Naive B cell (primary cell): ENCODE measurements at places on chromosomes 11 and 22.
A peak's percentile ranks its signal among the peaks of the same experiment; 100 is the strongest.

- no peak for DNase-seq
- H3K4me1 ChIP-seq: no peaks in the 10 kb centered on the region
- no peak overlapping the region for H3K27ac ChIP-seq
- no peak overlapping the region for H3K4me3 ChIP-seq
Measured at GRCh38 chr22:26134654-26135330, 34.5 kb upstream of the SEZ6L start.

GRCh38 chr22:38298312-38299005, 18.8 kb downstream of the CSNK1E start:
- no peaks in the 10 kb centered on the region for H3K27me3 ChIP-seq
- H3K4me3 ChIP-seq: no peak overlapping the region
- peaks cover 12% of the 10 kb centered on the region for H3K36me3 ChIP-seq
- H3K4me1 ChIP-seq: no peaks in the 10 kb centered on the region
- peak; percentile 36 for DNase-seq
- no peak overlapping the region for H3K27ac ChIP-seq

DNA sequence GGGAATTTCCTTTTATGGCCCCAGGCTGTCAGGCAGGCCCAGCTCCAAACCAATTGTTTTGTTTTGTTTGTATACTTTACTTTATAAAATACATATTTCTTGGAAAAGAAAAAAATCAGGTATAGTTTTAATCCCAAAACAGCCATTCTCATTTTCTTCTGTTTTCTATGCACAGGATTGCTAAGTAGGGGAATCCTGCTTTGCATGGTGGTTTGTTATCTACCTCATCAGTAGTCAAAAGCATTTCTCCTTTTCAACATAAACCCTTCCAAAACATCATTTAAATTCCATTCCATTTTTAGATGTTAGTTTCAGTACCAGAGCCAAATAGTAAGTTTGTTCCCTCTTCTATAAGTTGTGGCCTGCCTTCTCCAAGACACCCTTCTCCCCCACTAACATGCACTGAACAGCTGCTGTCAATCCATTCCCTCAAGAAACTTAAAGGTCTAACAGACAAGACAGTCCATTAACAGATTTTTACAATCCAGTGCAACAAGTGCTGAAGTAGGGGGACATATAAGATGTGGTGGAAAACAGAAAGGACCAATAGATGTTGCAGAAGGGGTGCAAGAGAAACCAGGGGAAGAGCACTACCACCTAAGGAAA, 3.7 kb downstream of the ILK start:
- no peak overlapping the region for H3K27ac ChIP-seq
- no peaks in the 10 kb centered on the region for H3K27me3 ChIP-seq
- peaks cover 9% of the 10 kb centered on the region for H3K36me3 ChIP-seq
- H3K4me3 ChIP-seq: peak overlapping the region; percentile 34

DNA sequence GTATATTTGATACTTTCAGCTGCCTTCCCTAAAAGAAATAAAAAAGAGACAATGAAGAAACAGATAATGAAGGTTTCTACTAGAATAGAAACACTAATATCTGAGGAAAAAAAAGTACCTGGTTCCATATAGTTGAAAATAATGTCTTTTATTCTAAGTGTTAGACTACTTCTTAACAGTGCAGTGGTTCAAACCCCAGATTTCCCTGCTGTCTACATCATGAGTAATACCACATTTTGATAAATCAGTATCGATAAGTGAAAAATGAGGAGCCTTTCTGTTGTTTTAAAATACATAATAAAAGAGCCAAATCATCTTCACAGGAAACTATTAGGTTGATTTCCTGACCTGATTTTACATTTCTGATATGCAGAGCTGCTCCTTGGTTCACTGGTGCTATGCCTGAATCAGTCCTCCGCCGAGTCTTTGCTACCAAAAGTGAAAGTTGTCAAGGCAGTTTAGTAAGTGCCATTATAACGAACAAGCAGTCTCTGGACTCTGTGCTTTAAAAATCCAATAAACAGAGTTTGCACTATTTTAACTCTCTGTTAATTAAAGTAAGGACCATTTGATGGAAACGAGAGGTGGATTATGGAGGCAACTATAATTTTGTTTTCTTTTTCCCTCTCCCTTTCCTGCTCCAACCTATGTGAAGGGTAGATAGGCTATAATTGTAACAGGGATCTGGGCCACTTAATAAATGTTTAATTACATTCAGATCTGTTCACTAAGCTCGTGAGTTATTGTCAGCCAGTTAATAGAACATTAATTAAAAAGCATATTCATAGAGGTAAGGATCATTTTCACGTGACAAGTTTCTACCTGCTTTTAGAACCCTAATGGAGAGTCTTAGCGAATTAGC, 724.5 kb upstream of the RAG2 start:
- DNase-seq: no peak
- H3K4me1 ChIP-seq: no peaks in the 10 kb centered on the region
- no peak overlapping the region for H3K27ac ChIP-seq
- no peak overlapping the region for H3K4me3 ChIP-seq

DNA sequence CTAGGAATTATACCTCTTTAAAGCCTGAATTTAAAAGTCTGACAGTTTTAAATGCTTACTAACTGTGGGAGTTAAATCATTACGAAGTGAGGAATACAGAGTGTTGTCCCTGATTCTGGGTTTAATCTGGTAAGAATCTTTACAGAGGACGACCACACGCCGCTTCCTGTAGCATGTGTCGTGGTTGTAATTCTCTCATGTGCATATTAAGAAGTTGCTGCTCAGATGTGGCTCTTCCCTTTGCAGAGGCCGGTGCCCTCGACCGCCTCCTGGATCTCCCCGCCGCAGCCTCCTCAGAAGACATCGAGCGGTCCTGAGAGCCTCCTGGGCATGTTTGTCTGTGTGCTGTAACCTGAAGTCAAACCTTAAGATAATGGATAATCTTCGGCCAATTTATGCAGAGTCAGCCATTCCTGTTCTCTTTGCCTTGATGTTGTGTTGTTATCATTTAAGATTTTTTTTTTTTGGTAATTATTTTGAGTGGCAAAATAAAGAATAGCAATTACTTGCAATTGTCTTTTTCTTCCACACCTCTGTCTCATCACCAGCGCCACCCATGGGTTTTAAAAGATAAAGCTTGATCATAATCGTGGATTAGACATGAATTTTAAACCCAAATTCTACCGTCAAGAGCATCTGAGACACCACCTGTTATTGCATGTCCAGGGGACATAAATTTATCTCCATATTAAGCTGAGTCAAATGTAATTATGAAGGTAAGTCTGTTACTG, 6.5 kb downstream of the GAL start:
- no peak for DNase-seq
- peaks cover under 1% of the 10 kb centered on the region for H3K4me1 ChIP-seq
- peaks cover 87% of the 10 kb centered on the region for H3K27me3 ChIP-seq
- no peak overlapping the region for H3K4me3 ChIP-seq
- H3K36me3 ChIP-seq: peaks cover 8% of the 10 kb centered on the region
- H3K27ac ChIP-seq: no peak overlapping the region

DNA sequence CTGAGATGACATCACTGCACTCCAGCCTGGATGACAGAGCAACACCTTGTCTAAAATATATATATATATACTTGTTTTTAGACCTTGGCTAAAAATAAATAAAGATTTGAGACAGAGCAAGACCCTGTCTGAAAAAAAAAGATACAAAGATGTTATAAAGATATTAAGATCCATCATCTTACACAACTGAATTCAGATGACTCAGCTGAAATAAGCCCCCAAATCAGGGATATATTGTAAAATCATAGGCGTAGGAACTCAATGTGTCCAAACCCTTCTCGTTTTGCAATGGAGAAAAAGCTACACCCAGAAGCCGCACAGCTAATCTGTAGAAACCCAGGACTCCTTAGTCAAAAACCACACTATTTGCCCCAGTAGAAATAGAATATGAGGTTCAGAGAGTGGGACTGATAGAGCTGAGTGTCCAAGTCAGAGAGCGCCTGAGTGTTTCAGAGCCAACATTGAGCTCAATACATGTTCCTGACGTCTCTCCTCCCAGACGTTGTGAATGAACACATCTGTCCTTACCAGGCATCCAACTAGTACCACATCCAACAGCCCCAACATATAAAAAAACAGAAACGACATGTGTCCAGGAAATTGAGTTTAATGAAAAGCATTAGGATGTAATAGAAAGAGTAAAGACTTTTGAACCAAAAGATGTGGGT, 207.9 kb upstream of the BLID start:
- no peaks in the 10 kb centered on the region for H3K36me3 ChIP-seq
- peaks cover 6% of the 10 kb centered on the region for H3K27me3 ChIP-seq
- H3K4me3 ChIP-seq: no peak overlapping the region
- DNase-seq: no peak
- H3K4me1 ChIP-seq: no peaks in the 10 kb centered on the region

GRCh38 chr11:121487191-121487590, 34.4 kb upstream of the SORL1-AS1 start:
- peak overlapping the region; percentile 36 for H3K27ac ChIP-seq
- peaks cover 72% of the 10 kb centered on the region for H3K4me1 ChIP-seq
- H3K4me3 ChIP-seq: no peak overlapping the region

GRCh38 chr11:60781286-60781980, 3.7 kb upstream of the MS4A10 start:
- no peaks in the 10 kb centered on the region for H3K36me3 ChIP-seq
- H3K4me1 ChIP-seq: no peaks in the 10 kb centered on the region
- H3K27me3 ChIP-seq: no peaks in the 10 kb centered on the region
- no peak for DNase-seq

GRCh38 chr22:37431801-37432707, 4.8 kb upstream of the ELFN2 start:
- peaks cover 52% of the 10 kb centered on the region for H3K27me3 ChIP-seq
- peaks cover 17% of the 10 kb centered on the region for H3K4me1 ChIP-seq
- no peak overlapping the region for H3K27ac ChIP-seq
- H3K4me3 ChIP-seq: no peak overlapping the region
- peaks cover 5% of the 10 kb centered on the region for H3K36me3 ChIP-seq

DNA sequence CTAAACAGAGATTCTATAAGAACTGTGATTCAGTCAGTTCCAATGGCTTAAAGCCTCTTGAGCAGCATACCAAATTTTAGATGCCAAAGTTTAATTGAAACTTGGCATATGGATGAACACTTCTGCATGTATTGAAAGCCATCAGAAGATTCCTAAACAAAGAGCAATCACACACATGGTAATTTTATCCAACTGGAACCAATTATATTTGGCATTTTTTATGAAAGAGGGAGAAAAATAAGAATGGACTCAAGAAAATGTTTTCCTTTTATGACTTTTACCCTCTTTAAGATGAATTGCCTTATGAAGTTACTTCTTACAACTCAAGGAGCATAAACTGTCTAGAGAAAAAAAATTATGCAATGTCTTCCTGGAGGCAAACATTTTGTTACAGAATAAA, 7.4 kb downstream of the TRPC6 start:
- H3K4me3 ChIP-seq: no peak overlapping the region
- H3K36me3 ChIP-seq: peaks cover 6% of the 10 kb centered on the region
- no peak for DNase-seq
- peaks cover 5% of the 10 kb centered on the region for H3K27me3 ChIP-seq

DNA sequence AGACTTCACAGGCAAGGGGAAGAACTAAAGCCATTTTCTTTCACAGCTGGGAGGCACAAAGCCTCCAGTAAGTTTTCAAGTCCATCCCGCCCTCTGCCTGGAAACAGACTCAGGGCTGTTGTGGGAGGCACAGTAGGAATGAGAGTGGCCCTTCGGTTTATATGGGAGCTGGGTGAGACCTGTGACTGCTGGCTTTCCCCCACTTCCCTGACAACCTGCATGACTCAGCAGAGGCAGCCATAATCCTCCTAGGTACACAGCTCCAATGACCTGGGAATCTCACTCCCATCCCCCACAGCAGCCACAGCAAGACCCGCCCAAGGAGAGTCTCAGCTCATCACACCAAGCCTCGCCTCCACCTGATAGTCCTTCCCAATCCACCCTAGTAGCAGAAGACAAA, 12.1 kb upstream of the TMEM45B start:
- H3K27ac ChIP-seq: no peak overlapping the region
- DNase-seq: no peak
- H3K4me1 ChIP-seq: no peaks in the 10 kb centered on the region
- peaks cover 8% of the 10 kb centered on the region for H3K36me3 ChIP-seq
